ENCODE measurements at places on chromosomes 4 and X. TPM values are rescaled to one million over a fixed set of nuclear protein-coding genes. Genes with fewer than 3 reads are reported as not detected.
A peak's percentile ranks its signal among the peaks of the same experiment; 100 is the strongest.

DNA sequence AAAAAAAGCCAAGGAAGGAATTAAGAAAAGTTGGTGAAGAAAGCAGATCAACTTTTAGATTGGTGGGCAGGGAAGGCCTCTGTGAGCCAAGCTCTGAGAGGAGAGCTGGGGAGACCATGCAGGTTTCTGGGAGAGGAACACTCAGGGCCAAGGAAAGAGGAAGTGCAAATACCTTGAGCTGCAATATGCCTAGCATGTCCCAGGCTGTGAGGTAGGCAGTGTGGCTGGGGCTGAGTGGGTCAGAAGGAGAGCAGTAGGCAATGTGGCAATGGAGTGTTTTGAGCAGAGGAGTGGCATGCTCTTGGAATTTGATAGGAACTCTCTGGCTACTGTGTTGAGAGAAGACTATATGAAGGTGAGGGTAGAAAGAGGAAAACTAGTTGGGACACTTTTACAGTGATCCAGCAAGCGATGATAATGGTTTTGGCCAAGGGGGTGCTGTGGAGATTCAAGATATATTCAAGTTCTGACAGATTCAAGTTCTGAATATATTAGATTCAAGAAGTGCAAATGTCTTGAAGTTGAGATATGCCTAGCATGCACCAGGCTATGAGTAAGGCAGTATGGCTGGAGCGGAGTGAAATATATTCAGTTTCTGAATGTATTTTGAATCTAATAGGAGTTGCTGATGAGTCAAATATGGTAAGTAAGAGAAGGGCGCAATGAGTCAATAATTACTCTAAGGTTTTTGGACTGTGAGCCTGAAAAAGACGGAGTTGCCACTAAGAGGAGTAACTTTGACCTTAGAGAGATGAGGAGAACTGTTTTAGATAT lies 172.5 kb downstream of the CAMK2D start:
- peak; percentile 31 for DNase-seq
- no peak overlapping the region for H3K27ac ChIP-seq
- no peaks in the 10 kb centered on the region for H3K4me1 ChIP-seq
- H3K4me3 ChIP-seq: no peak overlapping the region
- H3K36me3 ChIP-seq: no peaks in the 10 kb centered on the region
- no peaks in the 10 kb centered on the region for H3K27me3 ChIP-seq

DNA sequence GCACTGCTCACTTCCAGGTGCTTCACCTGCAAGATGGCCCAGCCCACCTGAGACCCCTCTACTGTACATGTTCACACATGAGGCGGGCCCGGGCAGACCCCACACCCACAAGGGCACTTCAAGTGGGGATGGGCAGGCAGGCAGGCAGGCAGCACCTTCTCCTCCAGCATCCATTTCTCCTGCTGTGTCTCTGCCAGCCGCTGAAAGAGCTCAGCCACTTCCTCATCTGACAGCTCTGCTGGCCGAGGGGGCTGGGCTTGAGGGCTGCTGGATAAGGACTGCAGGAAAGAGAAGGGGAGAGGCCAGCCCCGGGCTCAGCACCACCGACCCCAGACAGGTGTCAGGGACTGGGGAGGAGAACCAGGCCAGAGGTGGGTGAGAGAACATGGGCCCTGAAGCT lies 4.4 kb upstream of the KCND1 start:
- H3K27ac ChIP-seq: no peak overlapping the region
- H3K4me1 ChIP-seq: peaks cover 6% of the 10 kb centered on the region
- H3K27me3 ChIP-seq: no peaks in the 10 kb centered on the region
- H3K4me3 ChIP-seq: no peak overlapping the region
- DNase-seq: no peak

- H3K4me1 ChIP-seq: no peaks in the 10 kb centered on the region
- H3K27me3 ChIP-seq: no peaks in the 10 kb centered on the region
- H3K27ac ChIP-seq: no peak overlapping the region
- no peak for DNase-seq
- no peak overlapping the region for H3K4me3 ChIP-seq
Observed at GRCh38 chrX:126557151-126557550, 4.5 kb upstream of the DCAF12L1 start.

Gene RPS3A
- total RNA-seq: 2,310 TPM

Gene CDS1
- total RNA-seq: 19.4 TPM

Gene EPHA5
- total RNA-seq: not detected

Gene GPM6B
- 11.5 TPM for total RNA-seq

Gene HSFX2
- not detected for total RNA-seq
